ENCODE measurements at places on chromosomes 2 and 18.
A peak's percentile ranks its signal among the peaks of the same experiment; 100 is the strongest.

GRCh38 chr2:130915595-130916437 is 79.1 kb downstream of the ARHGEF4 start:
- no peak for DNase-seq

- DNase-seq, result no peak
These were observed 119.1 kb upstream of the PELI1 start for GRCh38 chr2:64263315-64263714.

GRCh38 chr18:37710726-37711125 is 145.1 kb upstream of the CELF4 start:
- DNase-seq, result no peak

DNA sequence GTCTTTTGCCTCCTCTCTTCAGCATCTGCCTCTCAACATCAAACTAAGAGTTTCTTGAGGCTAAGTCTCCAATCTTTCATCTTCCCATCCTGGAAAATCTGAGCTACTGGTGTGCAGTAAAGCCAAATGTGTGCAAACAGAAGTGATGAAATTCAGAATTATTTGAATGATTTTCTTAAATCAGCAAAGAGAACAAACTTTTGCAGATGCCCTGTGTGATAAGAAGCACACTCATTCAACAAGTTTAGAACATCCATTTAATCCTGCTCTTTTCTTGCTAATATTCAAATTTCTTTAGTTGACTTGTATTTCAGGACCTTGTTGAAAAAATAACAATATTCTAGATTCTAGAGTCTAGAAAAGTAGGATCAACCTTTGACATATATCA is 1374.9 kb upstream of the CELF4 start:
- no peak for DNase-seq

GRCh38 chr2:96890726-96891385 is 21.0 kb upstream of the SEMA4C start:
- DNase-seq, result no peak

DNA sequence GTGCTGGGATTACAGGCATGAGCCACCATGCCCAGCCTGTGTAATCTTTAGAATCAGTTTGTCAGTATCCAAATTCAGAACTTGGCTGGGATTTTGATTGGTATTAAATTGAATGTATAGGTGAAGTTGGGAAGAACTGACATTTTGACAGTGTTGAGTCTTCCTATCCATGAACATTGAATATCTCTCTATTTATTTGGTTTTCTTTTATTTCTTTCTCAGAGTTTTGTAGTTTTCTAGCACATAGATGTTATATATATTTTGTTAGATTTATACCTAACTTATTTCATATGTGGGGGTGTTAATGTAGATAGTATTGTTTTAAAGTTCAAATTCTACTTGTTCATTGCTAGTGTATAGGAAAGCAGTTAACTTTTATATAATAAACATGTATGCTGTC is 31.5 kb downstream of the CEP192 start:
- no peak for DNase-seq

GRCh38 chr2:217127744-217128143 is 267.9 kb upstream of the TNP1 start:
- DNase-seq, result peak; percentile 79

Data from BE2C (cell line).